Upper lobe of left lung (tissue), 6 donors: ENCODE measurements at places on chromosomes 12 and 14. TPM values are rescaled to one million over a fixed set of nuclear protein-coding genes. Genes with fewer than 3 reads are reported as not detected.

Gene TOMM20L
- not detected for total RNA-seq

Gene KLRC1
- total RNA-seq, result 1.2 TPM

Gene BMAL2
- total RNA-seq, result 7.5 TPM

Gene MAP3K9
- 9.7 TPM for total RNA-seq

Gene BBOF1
- 4.4 TPM for total RNA-seq

- DNase-seq, result no peak
These were observed 66.0 kb downstream of the DENND5B start for GRCh38 chr12:31524791-31525495.

GRCh38 chr12:19248929-19249602, 119.5 kb downstream of the PLEKHA5 start:
- DNase-seq, result no peak

DNA sequence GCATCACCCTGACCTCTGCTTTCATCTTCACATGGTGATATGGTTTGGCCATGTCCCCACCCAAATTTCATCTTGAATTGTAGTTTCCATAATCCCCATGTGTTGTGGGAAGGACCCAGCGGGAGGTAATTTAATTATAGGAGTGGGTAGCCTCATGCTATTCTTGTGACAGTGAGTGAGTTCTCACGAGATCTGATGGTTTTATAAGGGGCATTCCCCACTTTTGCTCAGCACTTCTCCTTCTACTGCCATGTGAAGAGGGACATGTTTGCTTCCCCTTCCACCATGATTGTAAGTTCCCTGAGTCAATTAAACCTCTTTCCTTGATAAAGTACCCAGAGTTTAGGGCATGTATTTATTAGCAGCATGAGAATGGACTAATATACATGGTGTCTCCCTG, 38.2 kb downstream of the TMBIM6 start:
- DNase-seq, result no peak

- no peak for DNase-seq
These were observed 265.5 kb downstream of the ZFP36L1 start for GRCh38 chr14:68527329-68527851.

DNA sequence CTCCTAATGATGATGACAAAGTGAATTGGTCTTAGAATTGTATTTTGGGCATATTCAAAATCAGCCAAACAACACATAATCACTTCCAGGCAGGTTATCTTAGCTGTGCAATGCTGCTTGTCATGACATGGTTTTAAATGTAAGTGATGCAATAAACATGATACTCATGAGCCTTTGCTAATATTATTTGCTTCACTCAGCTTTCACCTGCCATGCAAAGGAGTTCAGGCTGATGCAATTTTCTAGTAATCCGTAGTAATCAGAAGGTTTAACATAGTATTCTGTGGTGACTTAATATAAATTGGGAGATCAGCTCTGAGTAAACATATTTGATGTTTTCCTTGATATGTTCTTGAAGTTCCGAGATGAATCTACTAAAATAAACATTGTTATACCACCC, 29.1 kb downstream of the TMEM260 start:
- DNase-seq, result no peak

GRCh38 chr12:27012982-27013255, 1.3 kb downstream of the TM7SF3 start:
- no peak for DNase-seq

- DNase-seq, result peak; percentile 93
These were observed 843 bp upstream of the NUAK1 start for GRCh38 chr12:106139422-106140171.

DNA sequence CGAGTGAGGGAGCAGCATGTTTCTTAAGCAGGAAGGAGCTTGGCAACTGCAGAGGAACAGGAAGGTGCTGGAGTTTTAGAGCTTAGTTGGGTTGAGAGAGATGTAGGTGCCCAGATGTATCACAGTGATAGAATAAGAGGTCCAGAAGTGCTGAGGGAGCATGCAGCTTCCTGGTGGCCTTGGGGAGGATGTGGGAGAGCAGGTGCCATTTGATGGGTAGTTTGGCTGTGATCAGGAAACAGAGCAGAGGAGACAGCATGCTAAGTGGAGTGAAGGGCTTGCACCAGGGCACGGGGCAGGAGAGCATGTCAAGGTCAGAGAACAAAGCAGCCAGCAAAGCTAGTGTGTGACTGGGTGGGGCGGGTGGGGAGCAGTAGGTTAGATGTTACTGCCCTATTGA, 74.8 kb downstream of the PAPOLA start:
- no peak for DNase-seq

- DNase-seq, result no peak
These were observed 412.5 kb downstream of the KCNH5 start for GRCh38 chr14:62632771-62633170.

DNA sequence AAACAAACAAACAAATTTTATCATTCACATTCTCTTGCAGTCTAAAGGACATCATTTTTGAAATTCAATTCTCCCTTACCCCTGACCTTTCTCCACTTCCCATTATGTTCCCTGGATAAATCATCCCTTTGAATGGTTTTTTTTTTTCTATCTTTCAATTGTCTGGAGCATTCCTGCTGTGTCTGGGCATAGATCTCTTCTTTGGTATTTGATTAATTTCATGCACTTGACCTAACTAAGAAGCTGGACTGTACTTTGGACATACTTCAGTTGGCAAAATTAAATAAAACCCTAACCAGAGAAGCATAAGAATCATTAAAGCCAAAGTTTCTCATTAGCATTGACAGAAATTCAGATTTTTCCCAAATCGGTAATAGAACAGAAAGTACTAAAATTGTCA, 163.6 kb upstream of the BMP4 start:
- no peak for DNase-seq

- no peak for DNase-seq
These were observed 55.8 kb downstream of the GALNT4 start for GRCh38 chr12:89468648-89469326.

DNA sequence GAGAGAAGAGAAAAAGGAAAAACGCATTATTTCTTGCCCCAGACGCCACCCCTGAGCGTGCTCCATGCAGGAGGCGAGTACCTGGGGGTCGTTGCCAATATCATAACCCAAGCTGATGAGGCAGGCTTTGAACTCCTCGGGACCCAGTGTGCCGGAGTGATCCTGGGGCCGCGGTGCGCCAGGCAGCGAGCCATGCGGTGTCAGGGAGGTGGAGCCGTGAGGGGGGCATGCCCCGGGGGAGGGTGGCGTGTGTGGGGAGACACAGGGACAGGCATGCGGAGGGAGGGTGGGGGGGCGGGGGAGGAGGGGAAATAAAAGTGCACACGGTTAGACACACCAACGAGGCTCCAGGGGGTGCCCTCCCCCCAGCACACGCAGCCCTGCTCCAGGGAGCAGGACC, 86.0 kb upstream of the ZFP36L1 start:
- DNase-seq, result peak; percentile 8

DNA sequence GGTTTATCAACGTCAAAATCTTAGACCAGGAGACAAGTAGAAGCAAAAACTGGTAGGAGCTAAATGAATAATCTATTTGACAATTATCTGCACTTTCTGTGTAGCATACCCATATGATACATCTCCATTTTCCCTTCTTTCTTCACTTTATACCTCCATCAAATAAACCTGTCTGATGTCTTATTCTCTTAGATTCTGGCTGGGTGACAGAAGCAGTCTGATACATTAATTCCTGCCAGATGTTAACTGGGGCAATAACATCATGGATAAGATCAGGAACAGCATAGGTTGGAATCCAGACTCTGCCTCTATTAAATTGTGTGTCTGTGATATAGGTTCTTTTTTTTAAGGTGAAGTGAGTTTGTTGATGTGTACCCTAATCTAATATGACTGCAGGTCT, 11.7 kb upstream of the RERG start:
- DNase-seq, result no peak
